Activated CD4-positive, alpha-beta T cell treated with anti-CD3 and anti-CD28 coated beads for 48 hours (primary cell): ENCODE measurements at places on chromosomes 11 and 22.

DNA sequence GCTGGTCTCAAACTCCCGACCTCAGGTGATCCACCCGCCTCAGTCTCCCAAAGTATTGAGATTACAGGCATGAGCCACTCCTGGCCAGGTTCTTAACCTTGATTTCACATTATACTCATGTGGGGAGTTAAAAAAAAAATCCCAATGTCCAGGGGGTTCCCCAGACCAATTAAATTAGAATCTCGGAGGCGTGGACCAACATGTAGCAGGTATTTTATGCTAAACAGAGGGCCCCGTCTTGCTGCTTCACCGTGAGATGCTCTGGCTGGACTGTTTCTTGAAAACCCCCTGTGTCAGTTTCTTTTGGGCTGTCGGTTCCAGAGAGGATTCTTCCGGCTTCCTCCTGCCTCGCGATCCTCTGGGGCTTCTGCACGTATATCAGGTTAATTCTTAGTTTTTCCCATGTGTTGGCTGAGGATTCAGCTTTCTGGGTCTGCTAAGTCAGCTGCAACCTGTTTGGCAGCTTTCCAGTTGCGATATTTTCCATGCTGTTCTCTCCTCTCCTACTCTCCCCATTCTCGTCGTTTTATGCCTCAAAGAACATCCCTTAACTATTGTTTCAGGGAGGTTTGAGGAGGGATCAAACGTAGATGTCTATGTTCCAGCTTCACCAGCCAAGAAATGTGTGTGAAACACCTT is 50.6 kb upstream of the ACCSL start:
- DNase-seq = no peak

DNA sequence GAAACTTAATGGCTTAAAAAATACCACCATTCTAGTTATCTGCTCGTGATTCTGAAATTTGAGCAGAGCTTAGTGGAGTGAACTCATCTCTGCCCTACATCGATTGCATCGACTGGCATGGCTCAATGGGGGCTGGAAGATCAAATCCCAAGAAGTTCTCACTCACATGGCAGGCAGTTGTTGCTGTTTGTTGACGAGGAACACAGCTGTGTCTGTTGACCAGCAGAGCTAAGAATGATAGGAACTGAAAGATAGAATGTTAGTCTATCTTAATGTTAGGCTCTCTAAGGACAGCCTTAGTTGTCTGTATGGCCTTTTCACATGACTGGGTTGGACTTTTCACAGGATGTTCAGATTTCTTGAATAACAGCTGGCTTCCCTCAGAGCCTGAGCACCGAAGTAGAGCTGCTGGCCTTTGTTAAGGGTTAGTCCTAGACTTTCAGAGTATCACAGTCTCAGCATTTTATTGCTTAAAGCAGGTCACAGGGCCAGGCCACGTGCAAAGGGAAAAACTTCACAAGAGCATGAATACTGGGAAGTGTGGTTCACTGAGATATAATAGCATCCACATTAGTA is 31.6 kb upstream of the IZUMO1R start:
- DNase-seq = no peak

- DNase-seq = no peak
Observed at GRCh38 chr11:65685981-65686380, 23.3 kb upstream of the RELA start.

DNA sequence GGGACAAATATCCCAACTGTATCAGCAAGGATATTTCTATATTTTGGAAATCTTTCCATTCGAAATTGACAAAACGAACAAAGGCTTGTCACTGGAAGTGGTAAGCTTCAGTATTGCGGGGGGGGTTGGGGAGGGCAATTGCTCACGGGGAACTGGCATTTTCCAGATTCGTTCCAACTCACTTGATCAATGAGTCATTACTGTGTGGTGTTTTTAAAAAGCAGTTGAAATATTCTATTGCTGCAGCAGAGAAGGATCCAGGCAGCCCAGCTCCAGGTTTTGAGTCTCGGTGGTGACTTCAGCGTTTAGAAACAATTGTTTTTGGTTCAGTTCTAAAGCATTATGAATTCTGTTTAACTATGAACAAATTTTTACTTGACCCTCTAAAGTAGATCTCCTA is 33.8 kb upstream of the FBLN1 start:
- no peak for DNase-seq

- no peak for DNase-seq
Observed at GRCh38 chr22:25006354-25006753, 53.8 kb downstream of the KIAA1671 start.

- no peak for DNase-seq
Observed at GRCh38 chr11:1459764-1460395, 26.7 kb downstream of the MOB2 start.

DNA sequence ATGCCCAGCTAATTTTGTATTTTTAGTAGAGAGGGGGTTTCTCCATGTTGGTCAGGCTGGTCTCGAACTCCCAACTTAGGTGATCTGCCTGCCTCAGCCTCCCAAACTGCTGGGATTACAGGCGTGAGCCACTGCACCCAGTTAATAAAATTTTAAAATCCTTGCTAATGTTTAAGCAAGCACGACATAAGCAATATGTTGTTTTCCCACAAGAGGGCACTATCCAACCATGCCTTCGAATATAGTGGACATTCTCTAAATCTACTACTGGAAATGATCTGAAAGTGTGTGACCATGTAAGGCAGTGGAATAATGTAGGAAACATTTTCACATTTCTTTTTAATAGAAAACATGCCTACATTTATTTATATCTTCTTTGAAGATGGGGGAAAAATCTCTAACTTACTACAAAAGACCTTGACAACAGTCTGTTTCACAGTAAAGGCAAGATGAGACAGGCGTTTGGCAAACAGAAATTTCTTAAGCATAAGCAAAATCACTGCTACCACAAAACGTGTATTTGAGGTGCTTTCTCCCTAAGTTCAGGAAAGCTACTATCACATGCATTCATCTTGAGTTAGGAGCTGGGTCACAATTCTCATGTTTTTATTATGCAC is 38.2 kb downstream of the PITPNB start:
- peak; percentile 11 for DNase-seq

- DNase-seq = no peak
Observed at GRCh38 chr11:109251230-109251629, 170.8 kb upstream of the C11orf87 start.

GRCh38 chr11:78350091-78350645 is 67.5 kb downstream of the GAB2 start:
- no peak for DNase-seq

DNA sequence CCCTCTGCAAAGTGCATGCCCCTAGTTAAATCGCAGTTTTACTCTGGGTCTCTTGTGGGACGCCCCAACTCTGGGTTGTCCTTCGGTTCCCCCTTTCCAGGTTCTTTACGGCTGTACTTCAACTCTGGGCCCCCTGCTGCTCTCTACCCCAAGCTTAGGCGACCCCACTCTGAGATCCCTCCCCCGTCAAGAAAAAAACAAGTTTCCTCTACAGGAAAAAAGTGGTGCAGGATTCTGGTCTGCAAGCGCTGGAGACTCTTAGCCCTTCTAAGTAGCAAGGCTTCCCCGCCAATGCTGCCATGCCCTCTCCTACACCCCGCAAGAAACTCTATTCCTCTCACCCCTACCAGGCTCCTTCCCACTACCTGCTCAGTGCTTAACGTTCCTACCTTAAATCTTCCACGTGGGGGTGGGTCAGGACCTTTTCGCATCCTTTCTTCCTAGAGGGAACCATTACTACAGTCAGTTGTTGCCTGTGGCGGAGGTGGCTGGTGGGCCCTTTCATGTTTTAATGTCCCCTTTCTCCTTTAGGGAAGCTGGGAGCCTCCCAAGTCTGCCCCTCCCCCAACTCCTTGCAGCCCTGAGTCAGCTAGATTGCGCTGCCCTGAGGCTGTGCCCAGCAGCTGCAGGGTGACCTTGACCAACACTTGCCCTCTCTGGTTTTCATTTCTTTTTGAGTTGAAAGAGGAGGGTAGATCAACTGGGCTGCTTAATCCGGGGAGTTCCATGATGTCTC is 1.4 kb downstream of the NEFH start:
- no peak for DNase-seq

GRCh38 chr11:40030867-40031266 is 1428.6 kb downstream of the LRRC4C start:
- DNase-seq = no peak
